Brain (organoid and tissue), 16 donors: ENCODE measurements at places on chromosomes 5 and 9. TPM values are rescaled to one million over a fixed set of nuclear protein-coding genes. Genes with fewer than 3 reads are reported as not detected.

The NDOR1 gene
- polyA plus RNA-seq, result 20.7 TPM

The AFAP1L1 gene
- 6.2 TPM for polyA plus RNA-seq

The PCDHB9 gene
- 30.1 TPM for polyA plus RNA-seq

The MAPKAP1 gene
- polyA plus RNA-seq, result 87.1 TPM

The C6 gene
- not detected for polyA plus RNA-seq

The PCDHB14 gene
- 1.8 TPM for polyA plus RNA-seq

The CEP78 gene
- 16.7 TPM for polyA plus RNA-seq

The LHX6 gene
- 2.6 TPM for polyA plus RNA-seq

The SLC9A3 gene
- 19.5 TPM for polyA plus RNA-seq

The MEIKIN gene
- not detected for polyA plus RNA-seq

The LCN15 gene
- polyA plus RNA-seq, result 32.6 TPM

The ENTPD2 gene
- 66.8 TPM for polyA plus RNA-seq

The RASEF gene
- 3.4 TPM for polyA plus RNA-seq

The PCDHGA5 gene
- polyA plus RNA-seq, result 1.0 TPM

The POU5F2 gene
- polyA plus RNA-seq, result not detected

The SELENOP gene
- 87.4 TPM for polyA plus RNA-seq

The FBXW5 gene
- polyA plus RNA-seq, result 95.0 TPM

The C9orf152 gene
- 0.27 TPM for polyA plus RNA-seq

The SIT1 gene
- 2.0 TPM for polyA plus RNA-seq

The HAUS6 gene
- 5.6 TPM for polyA plus RNA-seq

The PAPPA gene
- not detected for polyA plus RNA-seq

The FGFR4 gene
- 0.36 TPM for polyA plus RNA-seq

The PCDHGB3 gene
- polyA plus RNA-seq, result 0.49 TPM

The OR1J1 gene
- polyA plus RNA-seq, result not detected

The FOXD4L4 gene
- polyA plus RNA-seq, result not detected

The RGP1 gene
- 34.4 TPM for polyA plus RNA-seq

The SVEP1 gene
- polyA plus RNA-seq, result 0.49 TPM

The GPSM1 gene
- polyA plus RNA-seq, result 83.8 TPM

The FSTL4 gene
- polyA plus RNA-seq, result 7.9 TPM

The ALDH1A1 gene
- polyA plus RNA-seq, result 31.0 TPM

The EXOSC2 gene
- polyA plus RNA-seq, result 33.7 TPM

The CDC20B gene
- polyA plus RNA-seq, result 0.15 TPM

The RMRP gene
- not detected for polyA plus RNA-seq

The SMIM15 gene
- 23.1 TPM for polyA plus RNA-seq
